ACHN (cell line): ENCODE measurements at places on chromosomes 4 and X.
A peak's percentile ranks its signal among the peaks of the same experiment; 100 is the strongest.

DNA sequence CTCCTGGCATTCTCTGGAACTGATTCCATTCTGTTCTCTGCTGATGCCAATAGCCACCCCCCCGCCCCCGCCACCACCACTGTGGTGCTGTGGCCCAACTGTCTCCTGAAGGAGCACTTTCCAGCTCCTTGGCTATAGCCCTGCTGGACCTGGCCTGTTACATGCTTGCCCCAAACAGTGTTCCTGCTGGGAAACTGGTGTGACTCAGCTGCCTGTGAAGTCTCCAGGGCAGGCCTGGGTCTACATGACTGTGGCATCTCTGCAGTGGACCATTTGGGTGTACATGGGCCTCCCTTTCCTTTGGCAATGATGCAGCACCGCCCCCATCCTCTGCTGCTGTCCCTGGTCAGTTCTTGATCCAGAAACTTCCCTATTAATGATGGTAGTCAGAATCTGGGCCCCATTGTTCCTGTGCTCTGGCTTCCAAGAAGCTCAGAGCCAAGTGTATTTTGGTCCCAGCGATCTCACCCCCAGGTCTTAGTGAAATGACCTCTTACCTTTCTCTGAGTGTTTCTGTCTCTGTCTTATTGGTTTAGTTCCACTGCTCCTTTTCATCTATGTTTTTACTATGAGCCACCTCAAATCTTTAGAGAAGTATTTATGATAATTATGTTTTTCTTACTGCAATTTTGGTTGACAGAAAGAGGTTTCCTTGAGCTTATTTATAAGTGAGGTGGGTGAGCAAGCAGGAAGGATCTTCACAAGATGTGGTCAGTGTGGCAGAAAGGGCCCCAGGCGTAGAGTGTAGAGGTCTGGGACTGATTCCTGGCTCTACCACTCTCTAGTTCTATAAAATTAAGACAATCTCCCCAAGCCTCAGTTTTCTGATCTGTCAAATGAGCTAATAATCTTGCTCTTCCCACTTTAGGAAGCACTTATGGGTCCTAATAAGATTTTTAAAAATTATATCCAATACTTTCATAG lies 210.7 kb upstream of the EOLA2 start:
- no peak for DNase-seq

DNA sequence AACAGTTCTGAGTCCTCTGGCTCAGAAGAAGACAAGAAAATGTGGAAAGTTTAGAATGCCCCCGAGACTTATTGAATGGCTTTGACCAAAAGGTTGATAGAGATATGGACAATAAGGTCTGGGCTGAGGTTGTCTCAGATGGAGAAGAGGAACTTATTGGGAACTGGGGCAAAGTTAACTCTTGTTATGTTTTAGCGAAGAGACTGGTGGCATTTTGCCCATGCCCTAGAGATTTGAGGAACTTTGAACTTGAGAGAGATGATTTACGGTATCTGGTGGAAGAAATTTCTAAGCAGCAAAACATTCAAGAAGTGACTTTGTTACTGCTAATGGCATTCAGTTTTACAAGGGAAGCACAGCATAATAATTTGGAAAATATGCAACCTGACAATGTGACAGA lies 1549.3 kb upstream of the ADGRL3 start:
- DNase-seq, result no peak

DNA sequence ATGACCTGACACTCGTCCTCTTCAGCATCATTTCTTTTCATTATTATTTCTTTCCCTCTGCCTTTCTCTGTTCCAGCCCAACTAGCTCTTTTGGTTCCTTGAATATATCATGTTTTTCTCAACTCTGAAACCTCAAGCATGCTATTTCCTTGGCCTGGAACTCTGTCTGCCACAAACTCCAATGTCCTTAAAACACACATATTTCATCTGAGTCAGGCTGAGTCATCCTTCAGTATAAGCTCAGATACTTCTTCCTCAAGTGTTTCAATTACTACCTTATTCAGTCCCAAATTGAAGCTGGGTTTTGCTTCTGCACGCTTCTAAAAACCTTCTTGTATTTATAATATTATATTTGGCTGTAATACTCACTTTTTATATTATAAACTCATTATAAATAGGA lies 424.2 kb downstream of the PDGFC start:
- DNase-seq, result peak; percentile 60

- DNase-seq, result no peak
These were observed 26.2 kb downstream of the CUL4B start for GRCh38 chrX:120534413-120535205.

GRCh38 chr4:61933527-61933926 lies 733.4 kb downstream of the ADGRL3 start:
- DNase-seq, result no peak

GRCh38 chr4:47736555-47736954 lies 101.3 kb downstream of the CORIN start:
- no peak for DNase-seq

GRCh38 chr4:99629962-99630554 lies 27.6 kb downstream of the C4orf54 start:
- no peak for DNase-seq

GRCh38 chr4:678331-679103 lies 4.2 kb downstream of the MYL5 start:
- no peak for DNase-seq

DNA sequence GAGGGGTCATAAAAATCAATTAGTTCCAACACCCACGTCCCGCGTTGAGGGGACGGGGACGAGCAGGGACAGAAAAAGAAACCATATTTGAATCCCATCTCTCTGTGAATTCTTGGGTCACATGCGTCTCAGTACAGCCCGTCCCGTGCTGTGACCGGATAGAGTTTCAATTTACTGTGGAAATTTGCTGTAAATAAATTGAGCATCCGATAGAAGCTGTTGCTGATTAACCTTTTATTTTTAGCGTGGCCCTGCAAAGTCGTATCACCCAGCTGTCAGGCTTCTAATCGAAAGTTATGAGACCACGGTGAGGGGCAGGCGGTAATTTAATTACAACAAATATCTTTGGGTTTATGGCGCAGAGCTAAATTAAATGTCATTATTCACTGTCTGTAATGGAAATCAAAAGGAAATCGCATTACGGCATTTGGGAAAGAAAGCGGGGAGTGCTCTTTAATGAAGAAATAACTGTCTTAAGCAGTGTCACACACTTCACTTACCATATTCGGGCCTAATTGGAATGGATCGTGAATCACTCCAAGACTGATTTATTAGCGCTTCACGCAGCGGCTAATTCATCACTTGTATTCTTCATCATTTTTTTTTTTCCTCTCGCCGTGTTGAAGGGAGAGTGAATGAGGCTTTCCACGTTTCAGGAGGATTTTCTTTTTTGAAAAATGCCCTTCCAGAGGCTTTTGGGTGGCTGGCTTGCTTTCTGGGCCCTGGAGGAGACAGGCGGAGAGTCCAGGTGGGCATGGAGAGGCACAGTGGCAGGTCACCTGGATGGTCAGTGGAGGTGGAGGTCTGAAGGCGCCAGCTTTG lies 7.3 kb downstream of the SHOX start:
- DNase-seq, result no peak

DNA sequence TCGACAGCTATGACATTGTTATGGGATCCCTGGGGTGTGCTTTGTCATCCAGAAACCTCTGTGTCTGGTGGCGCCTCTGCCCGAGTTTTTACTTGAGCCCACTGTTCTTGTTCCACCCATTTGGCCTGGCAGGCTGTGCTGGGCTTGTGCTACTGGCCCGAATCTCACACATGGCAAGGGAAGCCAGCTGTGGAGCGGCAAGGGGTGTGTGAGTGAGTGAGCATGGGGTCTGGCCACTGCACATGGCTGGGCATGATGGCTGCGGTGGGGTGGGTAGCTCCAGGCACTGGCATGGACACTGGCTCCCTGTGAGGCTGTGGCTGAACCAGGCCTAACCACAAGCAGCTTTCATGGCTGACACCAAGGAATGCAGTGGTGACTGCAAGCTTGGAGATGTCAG lies 89.2 kb downstream of the DACH2 start:
- DNase-seq, result no peak

GRCh38 chr4:11814758-11815157 lies 386.1 kb upstream of the HS3ST1 start:
- no peak for DNase-seq

GRCh38 chr4:21304540-21304887 lies 604.3 kb downstream of the PACRGL start:
- DNase-seq, result no peak

GRCh38 chr4:14701389-14701788 lies 300.9 kb upstream of the CPEB2 start:
- no peak for DNase-seq

GRCh38 chrX:44731160-44731559 lies 112.7 kb upstream of the DUSP21 start:
- DNase-seq, result no peak

DNA sequence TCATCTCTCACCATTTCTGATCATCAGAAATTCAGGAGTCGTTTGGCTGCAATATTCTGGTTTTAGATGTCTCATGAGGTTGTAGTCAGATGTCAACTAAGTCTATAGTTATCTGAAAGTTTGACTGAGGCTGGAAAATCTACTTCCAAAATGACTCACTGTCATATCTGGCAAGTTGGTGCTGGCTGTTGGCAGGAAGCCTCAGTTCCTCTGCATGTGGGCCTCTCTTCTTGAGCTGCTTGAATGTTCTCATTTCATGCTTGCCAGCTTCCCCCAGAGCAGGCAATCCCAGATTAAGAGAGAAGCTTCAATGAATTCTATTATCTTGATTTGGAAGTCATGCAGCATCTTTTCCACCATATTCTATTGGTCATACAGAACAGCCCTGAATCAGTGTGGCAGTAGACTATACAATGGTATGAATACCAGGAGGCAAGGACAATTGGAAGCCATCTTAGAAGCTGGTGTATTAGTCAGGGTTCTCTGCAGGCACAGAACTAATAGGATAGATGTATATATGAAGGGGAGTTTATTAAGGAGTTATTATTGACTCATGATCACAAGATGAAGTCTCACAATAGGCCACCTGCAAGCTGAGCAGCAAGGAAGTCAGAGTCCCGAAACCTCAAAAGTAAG lies 46.8 kb upstream of the ELF2 start:
- DNase-seq, result no peak

DNA sequence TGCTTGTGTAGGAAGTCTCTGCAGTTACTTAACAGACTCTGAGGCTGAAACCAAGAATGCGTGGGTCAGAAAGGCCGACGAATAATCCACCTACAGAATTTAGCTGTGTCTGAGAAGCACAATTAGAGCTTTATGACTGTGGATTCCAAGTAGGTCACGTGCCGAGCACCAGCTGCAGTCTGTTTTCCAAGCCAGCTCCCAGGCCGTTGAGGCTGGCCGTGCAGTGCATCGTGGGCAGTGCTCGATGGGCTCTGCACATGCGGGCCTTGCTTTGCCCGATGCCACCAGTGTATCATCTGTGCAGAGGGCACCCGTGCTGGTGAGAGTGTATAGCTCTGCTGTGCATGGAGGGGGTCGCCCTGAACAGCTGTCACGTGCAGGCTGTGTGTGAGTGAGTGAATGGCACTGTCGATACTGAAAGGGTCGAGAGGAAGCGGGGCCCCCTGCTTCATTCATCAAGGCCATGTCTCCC lies 67.5 kb upstream of the CLDN34 start:
- DNase-seq, result no peak

DNA sequence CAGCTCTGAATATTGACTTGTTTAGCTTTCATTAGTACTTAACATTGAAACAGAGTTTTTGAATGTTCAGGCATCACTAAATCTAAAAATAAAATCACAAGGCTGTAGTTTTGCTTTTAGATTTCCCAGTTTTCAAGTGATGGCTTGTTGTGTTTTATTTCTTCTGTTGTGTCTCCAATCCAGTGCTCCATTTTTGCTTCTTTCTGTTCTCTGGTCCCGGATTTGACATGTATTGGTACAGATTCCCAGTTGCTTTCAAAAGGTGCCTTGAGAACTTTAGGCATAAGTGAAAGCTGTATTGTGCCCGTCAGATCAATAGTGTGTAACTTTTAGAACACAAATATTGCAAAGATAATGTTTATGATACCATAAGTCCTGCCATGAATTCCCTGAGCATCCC lies 53.2 kb downstream of the ARHGAP10 start:
- no peak for DNase-seq

DNA sequence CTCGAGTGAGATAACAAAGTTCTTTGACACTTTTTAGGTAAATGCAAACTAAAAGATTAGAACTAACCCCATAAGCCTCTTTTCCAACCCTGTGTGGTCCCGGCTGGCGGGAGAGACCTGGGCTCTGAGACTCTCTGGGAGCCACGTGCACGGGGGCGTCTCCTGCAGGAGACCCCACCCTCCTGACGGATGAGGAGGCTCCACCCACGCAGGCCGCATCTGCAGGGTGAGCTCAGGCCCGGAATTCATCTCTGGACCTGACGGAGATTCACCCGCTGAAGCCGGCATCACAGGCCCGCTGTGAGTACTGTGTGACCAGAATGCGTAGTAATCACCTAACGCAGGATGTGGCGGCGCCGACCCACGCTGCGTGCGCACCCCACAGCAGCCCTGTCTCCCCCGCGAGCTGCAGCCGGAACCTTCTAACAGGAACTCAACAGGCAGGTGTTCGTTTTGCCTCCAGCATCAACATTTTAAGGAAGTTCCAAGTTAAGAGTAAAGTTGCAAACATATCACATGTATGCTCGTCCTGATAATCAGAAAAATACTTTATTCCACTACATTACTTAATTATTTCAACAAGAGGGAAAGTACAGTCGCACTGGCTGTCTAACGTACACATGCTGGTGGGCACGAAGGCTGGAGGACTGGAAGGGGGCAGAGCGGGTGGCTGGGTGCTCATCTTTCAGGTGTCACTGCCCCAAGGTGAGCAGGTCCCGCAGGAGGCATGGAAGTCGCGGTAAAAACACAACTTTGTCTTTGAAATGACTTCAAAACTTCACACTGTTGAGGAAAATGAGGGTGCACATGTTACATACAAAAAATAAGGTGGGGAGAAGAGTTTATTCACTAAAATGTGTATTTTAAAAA lies 44.5 kb downstream of the FGFRL1 start:
- no peak for DNase-seq

GRCh38 chr4:123977641-123978081 lies 581.1 kb downstream of the SPRY1 start:
- DNase-seq, result no peak

GRCh38 chr4:8921465-8921864 lies 49.8 kb upstream of the HMX1 start:
- no peak for DNase-seq

GRCh38 chr4:142271832-142272231 lies 574.3 kb downstream of the INPP4B start:
- DNase-seq, result no peak

DNA sequence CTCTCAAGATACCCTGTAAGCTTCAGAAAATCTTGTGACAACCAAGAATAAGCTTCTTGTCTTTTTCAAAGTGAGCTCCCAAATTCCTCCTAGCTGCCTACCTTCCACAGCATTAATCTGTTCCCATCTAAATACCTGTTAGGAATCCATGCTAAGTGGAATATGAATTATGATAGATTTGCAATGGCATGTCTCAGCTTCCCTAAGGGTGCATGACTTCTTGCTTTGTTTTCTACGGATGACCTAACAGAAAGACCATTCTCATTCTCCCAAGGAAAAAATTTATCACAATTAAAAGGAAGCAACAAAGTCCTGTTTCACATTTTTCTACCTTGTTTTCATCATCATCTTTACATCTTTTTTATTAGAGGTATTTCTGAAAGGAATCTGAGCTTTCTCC lies 532.7 kb downstream of the GRXCR1 start:
- no peak for DNase-seq

GRCh38 chrX:153649915-153650782 lies 3.1 kb downstream of the DUSP9 start:
- no peak for DNase-seq

- no peak for DNase-seq
These were observed 56.4 kb upstream of the XIAP start for GRCh38 chrX:123803331-123803983.
